ENCODE measurements at places on chromosomes 2 and 18. TPM values are rescaled to one million over a fixed set of nuclear protein-coding genes. Genes with fewer than 3 reads are reported as not detected.
A peak's percentile ranks its signal among the peaks of the same experiment; 100 is the strongest.

GRCh38 chr2:29233428-29233827 lies 118.2 kb downstream of the CLIP4 start:
- no peak for DNase-seq

DNA sequence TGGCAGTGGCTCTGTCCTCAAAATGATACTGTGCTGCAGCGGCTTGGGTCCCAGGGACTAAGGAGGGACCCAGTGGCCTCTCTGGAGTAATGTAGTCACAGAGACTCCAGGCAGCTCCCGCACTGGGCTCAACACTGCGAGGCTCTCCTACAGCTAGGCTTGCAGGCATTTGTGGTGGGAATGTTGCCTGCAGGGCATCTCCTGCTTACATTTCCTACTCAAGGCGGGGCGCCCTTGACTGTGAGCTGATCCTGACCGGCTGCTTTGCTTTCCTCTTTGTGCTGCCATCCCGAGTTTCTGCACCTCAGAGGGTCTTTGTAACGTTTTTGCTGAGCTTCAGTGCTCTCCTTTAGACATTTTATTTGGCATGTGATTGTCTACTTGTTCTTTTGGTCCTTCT lies 177.4 kb upstream of the FN1 start:
- peak; percentile 39 for DNase-seq

GRCh38 chr2:38176619-38177021 lies 100.7 kb upstream of the CYP1B1 start:
- peak; percentile 97 for DNase-seq

- DNase-seq: no peak
Measured at GRCh38 chr2:12727065-12727464, 10.3 kb downstream of the TRIB2 start.

- no peak for DNase-seq
Measured at GRCh38 chr2:217517402-217517801, 485.4 kb downstream of the TNS1 start.

PLCL1 gene
- total RNA-seq: 0.83 TPM

NYAP2 gene
- total RNA-seq: not detected

- DNase-seq: no peak
Measured at GRCh38 chr2:240593026-240593702, 6.6 kb downstream of the CAPN10 start.

GRCh38 chr2:109439986-109440385 lies 173.8 kb downstream of the SEPTIN10 start:
- DNase-seq: no peak

Data from fibroblast of lung (primary cell).